Pulmonary artery endothelial cell (primary cell): ENCODE measurements at places on chromosomes 5 and 9. TPM values are rescaled to one million over a fixed set of nuclear protein-coding genes. Genes with fewer than 3 reads are reported as not detected.

- DNase-seq: no peak
These were observed 362.6 kb downstream of the DNAH5 start for GRCh38 chr5:13581914-13582313.

GRCh38 chr9:20552874-20553557 is 69.3 kb downstream of the MLLT3 start:
- no peak for DNase-seq

DNA sequence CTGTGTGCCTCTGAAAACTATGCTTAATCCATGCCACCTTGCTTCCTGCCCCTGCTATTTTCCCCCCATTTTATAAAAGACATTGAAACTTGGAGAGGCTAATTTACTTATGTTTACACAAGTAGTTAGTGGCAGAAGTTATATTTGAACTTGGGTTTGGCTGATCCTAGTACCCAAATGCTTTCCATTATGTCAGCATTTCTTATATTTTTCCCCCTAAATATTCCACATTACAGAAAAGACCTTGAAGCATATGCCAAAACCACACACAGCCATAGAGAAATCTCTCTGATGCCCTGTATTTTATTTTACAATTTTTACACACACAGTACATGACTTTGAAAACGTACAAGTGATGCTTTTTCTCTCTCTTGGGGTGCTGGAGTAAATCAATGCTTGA is 11.2 kb downstream of the C1QTNF2 start:
- DNase-seq: no peak

GRCh38 chr5:130805648-130806047 is 359.4 kb downstream of the HINT1 start:
- DNase-seq: no peak

GRCh38 chr5:157193699-157194424 is 13.2 kb downstream of the ITK start:
- DNase-seq: no peak

GRCh38 chr5:6182271-6182815 is 196.0 kb downstream of the MED10 start:
- no peak for DNase-seq

DNA sequence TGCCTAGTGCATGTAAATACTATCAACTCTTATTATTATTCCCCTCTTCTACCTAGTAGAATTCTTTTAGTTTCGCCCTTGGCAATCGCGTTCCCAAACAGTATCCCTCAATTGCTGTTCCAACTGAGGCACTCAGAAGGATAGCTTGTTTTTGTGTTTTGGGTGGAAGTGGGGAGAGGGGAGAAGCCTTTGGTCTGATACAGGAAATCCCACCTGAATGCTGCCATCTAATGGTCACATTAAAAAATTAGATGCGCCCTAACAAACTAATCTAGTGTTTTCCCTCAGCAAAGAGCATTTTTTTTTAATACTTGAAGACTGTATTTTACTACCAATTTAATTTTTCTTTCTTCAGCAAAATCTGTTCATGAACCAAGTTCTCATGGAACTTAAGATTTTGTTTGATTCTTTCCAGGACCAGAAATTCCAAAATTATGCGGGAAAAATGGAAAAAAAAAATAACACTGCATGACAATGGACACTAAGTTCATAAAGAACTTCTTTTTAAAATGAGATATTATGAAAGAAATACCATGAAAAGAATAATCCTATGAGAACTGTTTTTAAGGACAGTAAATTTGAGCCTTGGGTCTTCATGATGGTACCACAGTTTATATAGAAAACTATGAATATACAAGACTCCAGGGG is 22.2 kb upstream of the GLDC start:
- DNase-seq: no peak

DNA sequence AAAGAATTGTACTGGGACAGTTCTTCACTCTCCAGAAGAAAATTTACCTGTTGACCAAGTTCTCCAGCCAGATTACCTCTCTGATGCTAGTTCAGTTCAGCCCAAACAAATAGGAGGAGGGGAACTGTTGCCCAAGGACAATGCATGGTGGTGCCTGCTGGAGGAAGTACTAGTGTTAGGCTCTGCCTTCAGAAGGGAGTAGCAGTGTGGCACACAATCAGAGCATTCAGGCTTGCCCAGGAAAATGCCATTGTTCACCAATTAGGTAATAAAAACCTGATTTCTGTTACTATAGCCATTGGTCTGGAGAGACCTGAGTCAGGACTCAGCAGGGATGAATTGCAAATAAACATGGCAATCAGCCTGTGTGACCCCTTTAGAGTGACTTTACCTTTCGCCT is 720.8 kb upstream of the ZNF608 start:
- DNase-seq: no peak

- peak; percentile 8 for DNase-seq
These were observed 139.5 kb upstream of the DMRTA1 start for GRCh38 chr9:22307013-22307711.

PCDHB4 gene
- total RNA-seq: 0.04 and 0.07 TPM in 2 replicates

PCDHA4 gene
- 0.26 and 0.42 TPM in 2 replicates for total RNA-seq

- DNase-seq: no peak
These were observed 1.8 kb downstream of the PTBP3 start for GRCh38 chr9:112331674-112331952.

DNA sequence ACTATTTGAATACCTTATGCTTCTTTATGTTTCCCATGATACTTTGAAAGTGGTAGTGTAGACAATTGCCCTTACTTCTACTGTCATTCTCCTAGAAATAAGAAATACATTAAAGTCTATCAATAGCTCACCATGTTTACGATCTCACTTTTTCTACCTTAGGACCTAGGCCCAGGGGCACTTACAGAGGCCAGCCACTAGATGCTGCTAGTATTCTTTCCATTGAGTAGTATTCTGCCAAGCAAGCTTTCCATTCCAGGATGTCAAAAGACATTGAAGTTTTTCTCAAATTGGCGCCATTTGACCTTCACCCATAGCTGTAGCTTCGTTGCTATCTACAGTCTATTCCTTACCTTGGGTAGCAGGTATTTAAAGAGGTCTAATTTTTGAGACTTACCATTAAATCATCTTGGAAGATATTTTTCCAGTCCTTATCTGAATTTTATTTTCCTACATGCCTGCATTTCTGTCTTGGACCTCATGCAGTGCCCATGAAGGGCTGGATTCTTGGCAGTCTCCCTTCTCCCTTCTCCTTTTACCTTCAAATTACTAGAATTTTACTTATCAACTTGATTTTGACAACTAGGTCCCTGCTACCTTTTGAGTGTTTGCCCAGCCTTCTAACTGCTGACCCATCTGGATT is 246.0 kb upstream of the NUDT12 start:
- DNase-seq: no peak

FIBCD1 gene
- total RNA-seq: not detected in 2 replicates

GCNT1 gene
- total RNA-seq: 20.6 and 22.0 TPM in 2 replicates

- DNase-seq: no peak
These were observed 15.4 kb downstream of the TRAF2 start for GRCh38 chr9:136901516-136902258.

- DNase-seq: no peak
These were observed 129.9 kb upstream of the RPS23 start for GRCh38 chr5:82408033-82408432.

- no peak for DNase-seq
These were observed 93.7 kb upstream of the SIMC1 start for GRCh38 chr5:176144508-176144907.

DNA sequence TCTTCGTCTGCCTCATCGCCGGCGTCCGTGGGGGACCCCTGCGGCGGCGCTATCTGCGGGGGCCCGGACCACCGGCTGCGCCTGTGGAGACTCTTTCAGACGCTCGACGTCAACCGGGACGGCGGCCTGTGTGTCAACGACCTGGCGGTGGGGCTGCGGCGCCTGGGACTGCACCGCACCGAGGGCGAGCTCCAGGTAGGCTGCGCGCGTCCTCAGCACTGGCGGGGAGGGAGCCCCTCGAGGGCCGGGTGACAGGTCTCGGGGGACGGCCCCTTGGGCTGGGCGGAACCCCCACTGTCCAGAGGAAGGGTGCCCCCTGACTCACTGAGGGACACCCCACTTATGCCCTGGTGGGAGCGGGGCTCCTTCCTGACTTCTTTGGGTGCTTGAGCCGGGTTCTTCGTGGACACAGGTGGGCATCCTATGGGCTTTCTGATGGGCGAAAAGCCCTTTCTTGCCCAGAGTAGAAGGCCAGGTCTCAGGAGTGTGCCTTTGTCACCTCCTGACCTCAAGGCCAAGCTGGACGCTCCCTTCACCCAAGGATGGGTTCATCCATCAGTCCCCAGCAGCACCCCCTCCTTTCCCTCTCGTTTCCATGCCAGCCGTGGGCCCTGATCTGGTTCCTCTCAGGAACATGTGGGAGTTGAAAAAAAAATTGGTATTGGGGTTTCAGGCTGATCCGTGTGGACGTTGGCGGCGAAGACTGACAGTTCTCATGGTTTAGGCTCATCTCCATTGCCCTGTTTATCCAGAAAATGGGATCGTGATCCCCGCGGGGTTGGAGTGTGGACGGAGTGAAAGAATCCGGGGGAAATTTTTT is 564 bp downstream of the SLC25A25 start:
- no peak for DNase-seq

CCNJL gene
- total RNA-seq: 2.7 and 3.2 TPM in 2 replicates

DNA sequence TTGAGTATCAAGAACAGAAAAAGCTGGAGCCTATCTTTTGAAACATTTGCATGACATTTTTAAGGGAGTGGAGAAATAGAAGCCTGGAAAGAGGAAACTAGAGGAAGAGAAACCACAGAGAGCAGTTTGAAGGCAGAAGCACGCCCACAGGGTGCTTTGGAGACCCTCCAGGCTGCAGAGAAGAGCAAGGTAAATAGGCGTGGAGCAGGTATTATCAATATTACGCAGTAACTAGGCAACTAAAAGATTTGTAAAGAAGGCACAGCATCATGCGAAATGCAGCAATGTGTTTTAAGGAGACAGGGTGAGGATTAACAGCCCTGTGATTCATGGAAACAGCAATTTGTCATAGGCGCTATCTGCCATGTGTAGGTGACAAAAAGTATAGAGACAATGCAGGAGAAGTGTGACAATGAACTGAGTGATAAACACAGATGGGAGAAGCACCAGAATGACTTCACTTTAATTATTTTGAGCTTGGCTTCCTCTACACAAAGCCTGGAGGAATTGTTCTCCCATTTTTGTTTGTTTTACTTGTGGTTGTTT is 281.2 kb downstream of the BRINP1 start:
- DNase-seq: no peak

DNA sequence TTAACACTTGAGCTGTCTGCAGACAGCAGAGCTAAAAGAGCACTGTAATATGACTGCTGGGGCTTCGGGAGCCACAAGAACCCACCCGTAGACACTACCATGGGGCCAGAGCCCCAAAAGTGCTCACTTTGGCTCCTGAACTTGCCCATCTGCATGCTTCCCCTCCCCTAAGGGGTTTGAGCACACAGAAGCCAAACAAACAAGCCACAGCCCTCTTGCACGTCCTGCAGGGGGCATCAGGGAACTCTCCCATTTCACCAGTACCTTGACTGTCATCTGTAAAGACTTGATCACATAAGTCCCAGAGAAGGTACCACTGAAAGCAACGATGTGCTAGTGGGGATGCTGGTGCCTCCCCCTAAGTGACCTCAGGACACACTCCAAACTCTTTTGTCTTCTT is 681.8 kb downstream of the SEMA5A start:
- peak; percentile 4 for DNase-seq

GRCh38 chr5:73005886-73006285 is 50.0 kb downstream of the FCHO2 start:
- no peak for DNase-seq

TMEM215 gene
- under 0.01 and 0.18 TPM in 2 replicates for total RNA-seq

TRPM3 gene
- 0.99 and 2.9 TPM in 2 replicates for total RNA-seq

PCDHGB4 gene
- 9.3 and 12.4 TPM in 2 replicates for total RNA-seq

CCDC180 gene
- 0.74 and 1.3 TPM in 2 replicates for total RNA-seq

- DNase-seq: no peak
These were observed 89.8 kb downstream of the NUDT12 start for GRCh38 chr5:103472830-103473229.

PAM gene
- 199 and 229 TPM in 2 replicates for total RNA-seq

- no peak for DNase-seq
These were observed 899 bp upstream of the SHC3 start for GRCh38 chr9:89179540-89179894.

GRCh38 chr9:35944841-35945240 is 13.1 kb downstream of the OR2S2 start:
- DNase-seq: no peak
